ENCODE measurements at places on chromosomes 1 and 21. TPM values are rescaled to one million over a fixed set of nuclear protein-coding genes. Genes with fewer than 3 reads are reported as not detected.

The MROH7 gene
- polyA plus RNA-seq, result 3.0 TPM

The BARHL2 gene
- not detected for polyA plus RNA-seq

The OR2L2 gene
- 0.01 TPM for polyA plus RNA-seq

The AGT gene
- 6.6 TPM for polyA plus RNA-seq

The CLCA4 gene
- polyA plus RNA-seq, result 11.7 TPM

The CRABP2 gene
- polyA plus RNA-seq, result 25.3 TPM

The NECTIN4 gene
- 5.0 TPM for polyA plus RNA-seq

The CYP4A11 gene
- polyA plus RNA-seq, result 0.14 TPM

The MNDA gene
- polyA plus RNA-seq, result 3.2 TPM

The C4BPA gene
- 0.91 TPM for polyA plus RNA-seq

The RASSF5 gene
- 10.7 TPM for polyA plus RNA-seq

Data from urinary bladder (tissue), 4 donors.